Left lung (tissue), 14 donors: ENCODE measurements at places on chromosomes 12 and 14. TPM values are rescaled to one million over a fixed set of nuclear protein-coding genes. Genes with fewer than 3 reads are reported as not detected.

- H3K4me1 ChIP-seq = peaks cover 32% of the 10 kb centered on the region
- DNase-seq = no peak
- H3K36me3 ChIP-seq = peaks cover 83% of the 10 kb centered on the region
- H3K27me3 ChIP-seq = no peaks in the 10 kb centered on the region
Observed at GRCh38 chr14:102352213-102352612, 10.5 kb downstream of the CINP start.

GRCh38 chr14:38074754-38075153, 132.9 kb upstream of the SSTR1 start:
- DNase-seq = no peak
- H3K36me3 ChIP-seq = no peaks in the 10 kb centered on the region
- peaks cover 3% of the 10 kb centered on the region for H3K4me1 ChIP-seq

DNA sequence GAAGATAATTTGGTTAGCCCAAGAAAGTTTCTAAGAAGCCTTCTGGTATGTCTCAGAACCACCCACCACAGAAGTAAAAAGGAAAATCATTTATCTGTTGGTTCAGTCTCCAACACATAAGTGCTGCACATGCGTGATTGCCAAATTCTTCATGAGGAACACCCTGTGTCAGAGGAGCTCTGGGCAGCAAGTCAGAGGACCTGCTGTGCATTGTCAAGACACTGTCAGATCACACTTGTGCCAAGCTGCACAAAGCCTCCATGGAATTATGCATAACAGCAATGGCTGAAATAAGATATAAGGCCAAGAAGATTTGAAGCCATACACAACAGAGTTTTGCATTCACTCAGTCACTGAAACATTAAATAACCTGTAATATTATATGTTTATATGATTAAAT, 1304.7 kb upstream of the FLRT2 start:
- H3K27me3 ChIP-seq = no peaks in the 10 kb centered on the region
- DNase-seq = no peak
- no peak overlapping the region for H3K27ac ChIP-seq
- H3K4me3 ChIP-seq = no peak overlapping the region

DNA sequence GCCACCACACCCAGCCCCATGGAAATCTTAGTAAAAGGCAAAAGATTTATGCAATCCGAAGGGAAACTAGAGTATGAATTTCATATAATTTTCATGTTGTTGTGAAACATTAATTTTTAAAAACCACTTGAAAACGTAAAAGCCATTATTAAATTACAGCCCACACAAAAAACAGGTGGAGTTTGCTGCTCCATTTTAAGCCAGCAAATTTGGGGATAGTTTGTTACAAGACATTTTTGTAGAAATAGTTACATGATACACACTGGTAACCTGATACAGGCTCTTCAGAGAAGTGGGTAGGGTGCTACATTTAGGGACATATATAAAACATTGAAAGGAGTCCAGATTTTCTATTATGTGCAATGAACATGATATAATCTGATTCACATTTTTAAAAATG, 17.6 kb downstream of the GNPTAB start:
- H3K36me3 ChIP-seq = no peaks in the 10 kb centered on the region
- H3K4me3 ChIP-seq = no peak overlapping the region
- no peaks in the 10 kb centered on the region for H3K4me1 ChIP-seq
- H3K27me3 ChIP-seq = no peaks in the 10 kb centered on the region
- no peak overlapping the region for H3K27ac ChIP-seq

- peak overlapping the region; percentile 99 for H3K27ac ChIP-seq
- H3K4me3 ChIP-seq = peak overlapping the region; percentile 76
- no peaks in the 10 kb centered on the region for H3K27me3 ChIP-seq
- H3K4me1 ChIP-seq = peaks cover 18% of the 10 kb centered on the region
Observed at GRCh38 chr14:34983148-34983760, 462 bp downstream of the SRP54 start.

GRCh38 chr12:132428936-132429601, 60.9 kb upstream of the FBRSL1 start:
- no peaks in the 10 kb centered on the region for H3K36me3 ChIP-seq
- H3K4me1 ChIP-seq = peaks cover 23% of the 10 kb centered on the region
- H3K27ac ChIP-seq = no peak overlapping the region
- no peak for DNase-seq

DNA sequence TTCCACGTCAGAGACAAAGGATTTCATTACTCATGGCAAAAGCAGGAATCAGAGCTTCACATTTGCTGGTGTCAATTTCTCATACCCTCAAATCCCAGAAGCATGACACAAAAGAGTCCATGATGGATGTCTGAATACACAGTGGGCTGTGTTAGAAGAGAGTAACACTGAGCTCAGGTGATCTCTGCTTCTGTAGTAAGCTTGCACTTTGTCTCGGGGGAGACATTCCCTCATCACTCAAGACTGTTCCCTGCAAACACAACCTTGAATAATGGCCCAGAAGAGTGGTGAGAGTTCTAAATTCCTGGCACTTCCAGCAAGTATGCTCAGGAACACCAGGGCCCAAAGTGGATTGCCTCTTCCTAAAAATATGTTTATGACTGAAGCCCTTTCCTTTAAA, 1787.2 kb upstream of the SEL1L start:
- no peaks in the 10 kb centered on the region for H3K36me3 ChIP-seq
- no peaks in the 10 kb centered on the region for H3K4me1 ChIP-seq
- no peak overlapping the region for H3K4me3 ChIP-seq
- no peaks in the 10 kb centered on the region for H3K27me3 ChIP-seq
- no peak for DNase-seq
- H3K27ac ChIP-seq = no peak overlapping the region

Gene KRT80
- 1.9 TPM for polyA plus RNA-seq

Gene ITGB7
- 1.9 TPM for polyA plus RNA-seq

DNA sequence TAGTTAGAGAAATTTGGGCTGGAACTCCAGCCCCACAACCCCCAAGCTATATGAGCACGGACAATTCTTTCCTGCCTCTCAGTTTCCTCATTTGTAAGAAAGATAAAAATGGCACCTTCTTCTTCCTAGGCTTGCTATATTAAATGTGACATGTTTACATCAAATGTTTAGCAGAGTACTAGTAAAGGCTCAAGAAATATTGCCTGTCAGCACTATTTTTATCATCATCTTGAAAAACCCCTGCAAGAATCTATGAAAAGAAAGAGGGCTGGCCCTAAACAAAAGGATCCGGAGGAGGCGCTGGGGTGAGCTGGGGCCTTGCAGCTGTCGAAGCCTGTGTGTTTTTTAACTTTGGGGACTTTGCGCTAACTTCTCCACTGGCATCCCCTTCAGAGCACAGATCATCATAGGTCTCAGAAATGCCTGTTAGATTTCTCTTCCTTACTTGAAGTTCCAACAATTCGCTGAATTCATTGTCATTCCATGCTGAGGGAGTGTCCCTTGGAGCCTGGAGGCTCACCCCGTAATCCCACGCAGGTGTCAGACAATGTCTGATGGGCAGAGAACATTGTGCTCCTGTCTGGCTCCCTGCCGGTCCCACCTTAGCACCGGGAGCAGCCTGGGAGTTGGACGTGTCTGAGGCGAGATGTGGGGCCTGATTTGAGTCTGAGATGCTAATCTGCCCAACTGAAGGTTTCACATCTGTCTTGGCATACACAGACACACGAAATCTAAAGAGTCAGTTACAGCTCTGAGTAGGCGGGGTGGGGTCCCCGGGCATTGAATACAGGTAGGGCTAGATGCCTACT, 206.8 kb downstream of the NUAK1 start:
- no peak overlapping the region for H3K4me3 ChIP-seq
- no peak overlapping the region for H3K27ac ChIP-seq
- no peaks in the 10 kb centered on the region for H3K4me1 ChIP-seq

GRCh38 chr12:13686260-13686659, 295.1 kb downstream of the GRIN2B start:
- no peak overlapping the region for H3K4me3 ChIP-seq
- H3K27ac ChIP-seq = no peak overlapping the region
- no peak for DNase-seq
- H3K36me3 ChIP-seq = no peaks in the 10 kb centered on the region
- H3K27me3 ChIP-seq = no peaks in the 10 kb centered on the region
- no peaks in the 10 kb centered on the region for H3K4me1 ChIP-seq

DNA sequence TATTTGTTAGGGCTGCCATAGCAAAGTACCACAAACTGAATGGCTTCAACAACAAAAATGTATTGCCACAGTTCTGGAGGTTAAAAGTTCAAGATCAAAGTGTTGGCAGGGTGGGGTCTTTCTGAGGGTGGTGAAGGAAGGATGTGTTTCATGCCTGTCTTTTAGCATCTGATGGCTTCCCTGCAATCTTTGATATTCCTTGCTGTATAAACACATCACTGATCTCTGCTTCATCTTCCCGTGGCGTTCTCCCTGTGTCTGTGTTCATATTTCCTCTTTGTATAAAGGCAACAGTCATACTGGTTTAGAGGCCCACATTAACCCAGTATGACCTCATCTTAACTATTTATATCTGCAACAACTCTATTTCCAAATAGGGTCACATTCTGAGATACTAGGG, 167.5 kb downstream of the BTG1 start:
- no peak for DNase-seq
- H3K4me3 ChIP-seq = no peak overlapping the region
- no peak overlapping the region for H3K27ac ChIP-seq
- H3K27me3 ChIP-seq = no peaks in the 10 kb centered on the region
- H3K36me3 ChIP-seq = no peaks in the 10 kb centered on the region

GRCh38 chr12:5665615-5666014, 233.7 kb downstream of the NTF3 start:
- no peaks in the 10 kb centered on the region for H3K27me3 ChIP-seq
- no peak overlapping the region for H3K4me3 ChIP-seq
- DNase-seq = no peak
- H3K27ac ChIP-seq = no peak overlapping the region
- no peaks in the 10 kb centered on the region for H3K36me3 ChIP-seq
- no peaks in the 10 kb centered on the region for H3K4me1 ChIP-seq

- no peaks in the 10 kb centered on the region for H3K27me3 ChIP-seq
- no peaks in the 10 kb centered on the region for H3K36me3 ChIP-seq
- DNase-seq = no peak
Observed at GRCh38 chr14:22338381-22338780, 250.6 kb downstream of the DAD1 start.

DNA sequence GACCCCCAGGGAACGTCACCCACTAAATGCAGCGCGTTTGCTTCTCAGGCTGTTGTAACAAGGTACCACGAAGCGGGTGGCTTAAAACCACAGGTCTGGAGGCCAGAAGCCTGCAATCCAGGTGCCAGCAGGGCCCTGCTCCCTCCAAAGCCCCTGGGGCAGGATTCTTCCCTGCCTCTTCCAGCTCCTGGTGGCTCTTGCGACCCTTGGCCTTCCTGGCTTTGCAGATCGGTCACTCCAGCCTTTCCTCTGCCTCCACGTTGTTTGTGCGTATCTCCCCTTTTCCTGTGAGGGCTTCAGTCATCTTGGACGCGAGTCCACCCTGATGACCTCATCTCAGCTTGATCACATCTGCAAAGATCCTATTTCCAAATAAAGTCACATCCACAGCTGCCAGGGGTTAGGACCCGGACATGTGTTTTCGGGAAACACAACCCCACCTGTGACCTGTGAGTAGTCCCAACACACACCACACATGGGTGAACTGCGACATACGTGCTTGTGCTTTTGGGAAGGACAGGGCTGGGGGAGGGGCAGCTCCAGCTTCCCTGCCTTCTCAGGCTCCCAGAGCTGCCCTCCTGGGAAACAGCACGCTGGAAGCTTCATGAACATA, 114.5 kb upstream of the NCOR2 start:
- no peak overlapping the region for H3K4me3 ChIP-seq
- DNase-seq = no peak
- peak overlapping the region; percentile 77 for H3K27ac ChIP-seq
- no peaks in the 10 kb centered on the region for H3K36me3 ChIP-seq
- H3K4me1 ChIP-seq = peaks cover 51% of the 10 kb centered on the region

Gene KRT85
- not detected for polyA plus RNA-seq

GRCh38 chr12:909861-910260, 39.6 kb downstream of the RAD52 start:
- H3K4me3 ChIP-seq = no peak overlapping the region
- H3K4me1 ChIP-seq = no peaks in the 10 kb centered on the region
- no peak for DNase-seq
- no peak overlapping the region for H3K27ac ChIP-seq
- no peaks in the 10 kb centered on the region for H3K27me3 ChIP-seq

Gene TRIM9
- polyA plus RNA-seq = 0.96 TPM

GRCh38 chr12:388541-389141, 479 bp downstream of the KDM5A start:
- peaks cover 12% of the 10 kb centered on the region for H3K36me3 ChIP-seq
- DNase-seq = peak; percentile 26
- H3K27me3 ChIP-seq = no peaks in the 10 kb centered on the region

GRCh38 chr14:75715926-75716780, 55.1 kb downstream of the TTLL5 start:
- DNase-seq = no peak
- no peak overlapping the region for H3K27ac ChIP-seq
- no peaks in the 10 kb centered on the region for H3K27me3 ChIP-seq
- peaks cover 20% of the 10 kb centered on the region for H3K4me1 ChIP-seq
- H3K36me3 ChIP-seq = peaks cover 8% of the 10 kb centered on the region
- H3K4me3 ChIP-seq = no peak overlapping the region

- H3K36me3 ChIP-seq = no peaks in the 10 kb centered on the region
- H3K4me1 ChIP-seq = no peaks in the 10 kb centered on the region
- H3K27me3 ChIP-seq = no peaks in the 10 kb centered on the region
- DNase-seq = no peak
- no peak overlapping the region for H3K27ac ChIP-seq
Observed at GRCh38 chr12:97235102-97235501, 227.5 kb upstream of the RMST start.

DNA sequence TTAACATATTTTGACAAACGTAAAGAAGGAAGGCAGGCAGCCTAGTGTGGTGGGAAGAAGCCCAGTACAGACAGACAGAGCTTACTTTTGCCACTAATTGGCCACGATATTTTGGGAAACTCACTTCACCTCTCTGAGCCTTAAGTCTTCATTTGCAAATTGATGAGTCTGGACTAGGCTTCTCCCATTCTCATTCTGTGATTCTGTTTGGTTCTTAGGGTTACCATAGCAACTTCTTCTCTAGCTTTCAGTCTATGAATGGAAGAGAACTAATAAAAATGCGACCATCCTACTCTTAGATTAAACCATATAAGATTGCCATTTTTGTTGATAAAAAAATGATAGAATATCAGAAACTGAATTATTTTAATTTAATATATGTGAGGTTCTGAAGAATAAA, 210.5 kb downstream of the SNAPC1 start:
- DNase-seq = no peak
- no peak overlapping the region for H3K27ac ChIP-seq
- no peak overlapping the region for H3K4me3 ChIP-seq
- no peaks in the 10 kb centered on the region for H3K4me1 ChIP-seq
- H3K27me3 ChIP-seq = no peaks in the 10 kb centered on the region
